ENCODE measurements at places on chromosomes 6 and 20. TPM values are rescaled to one million over a fixed set of nuclear protein-coding genes. Genes with fewer than 3 reads are reported as not detected.
A peak's percentile ranks its signal among the peaks of the same experiment; 100 is the strongest.

Gene PRL
- total RNA-seq, result not detected

Gene VEGFA
- 16.4 TPM for total RNA-seq

Gene DHX16
- total RNA-seq, result 47.5 TPM

Gene EYS
- not detected for total RNA-seq

Gene HCRTR2
- total RNA-seq, result not detected

Gene COL20A1
- total RNA-seq, result 0.04 TPM

Gene TSHZ2
- 1.5 TPM for total RNA-seq

Gene PPP1R3G
- not detected for total RNA-seq

Gene RAB44
- not detected for total RNA-seq

Gene EPB41L1
- total RNA-seq, result 0.29 TPM

Gene KIF25
- total RNA-seq, result not detected

Gene SLC2A10
- not detected for total RNA-seq

Gene RAD21L1
- not detected for total RNA-seq

GRCh38 chr6:133837801-133838349 is 51.0 kb upstream of the TCF21 start:
- peak; percentile 31 for DNase-seq

DNA sequence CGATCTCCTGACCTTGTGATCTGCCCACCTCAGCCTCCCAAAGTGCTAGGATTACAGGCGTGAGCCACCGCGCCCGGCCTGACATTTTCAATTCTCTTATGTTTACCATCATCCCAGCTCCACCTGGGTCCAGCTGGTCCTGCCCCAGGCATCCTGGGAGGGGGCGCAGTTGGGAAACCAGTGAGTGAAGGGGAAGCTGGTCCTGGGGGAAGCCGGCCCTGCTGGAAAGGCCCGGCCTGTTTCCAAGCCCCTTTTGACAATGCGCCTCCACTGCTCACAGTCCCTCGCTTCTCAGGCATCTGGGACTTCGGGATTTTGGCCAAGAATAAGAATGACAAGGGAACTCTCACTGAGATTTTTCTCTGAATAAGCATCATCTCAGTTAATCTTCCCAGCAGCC is 14.2 kb downstream of the SLC13A3 start:
- no peak for DNase-seq

GRCh38 chr6:150048099-150048498 is 20.8 kb downstream of the ULBP3 start:
- DNase-seq, result no peak

GRCh38 chr6:101439790-101440189 is 46.3 kb downstream of the GRIK2 start:
- no peak for DNase-seq

DNA sequence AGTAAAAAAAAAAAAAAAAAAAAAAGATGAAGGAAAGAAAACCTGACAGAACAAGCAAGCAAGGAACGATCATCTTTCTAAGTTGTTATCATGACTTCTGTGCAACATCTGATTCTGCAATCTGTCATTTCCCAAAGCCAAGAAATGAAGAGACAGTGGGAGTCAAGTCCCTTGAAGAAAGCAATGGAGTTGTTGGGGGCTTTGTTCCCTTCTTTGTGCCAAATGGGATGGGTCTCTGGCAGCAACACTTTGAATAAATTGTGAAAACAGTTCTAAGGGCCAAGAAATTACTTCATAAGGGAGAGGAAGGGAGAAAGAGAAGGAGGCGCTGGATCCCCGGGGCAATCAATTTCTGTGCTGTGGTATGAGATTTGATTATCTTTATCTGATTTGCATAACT is 33.3 kb upstream of the RSPO3 start:
- no peak for DNase-seq

DNA sequence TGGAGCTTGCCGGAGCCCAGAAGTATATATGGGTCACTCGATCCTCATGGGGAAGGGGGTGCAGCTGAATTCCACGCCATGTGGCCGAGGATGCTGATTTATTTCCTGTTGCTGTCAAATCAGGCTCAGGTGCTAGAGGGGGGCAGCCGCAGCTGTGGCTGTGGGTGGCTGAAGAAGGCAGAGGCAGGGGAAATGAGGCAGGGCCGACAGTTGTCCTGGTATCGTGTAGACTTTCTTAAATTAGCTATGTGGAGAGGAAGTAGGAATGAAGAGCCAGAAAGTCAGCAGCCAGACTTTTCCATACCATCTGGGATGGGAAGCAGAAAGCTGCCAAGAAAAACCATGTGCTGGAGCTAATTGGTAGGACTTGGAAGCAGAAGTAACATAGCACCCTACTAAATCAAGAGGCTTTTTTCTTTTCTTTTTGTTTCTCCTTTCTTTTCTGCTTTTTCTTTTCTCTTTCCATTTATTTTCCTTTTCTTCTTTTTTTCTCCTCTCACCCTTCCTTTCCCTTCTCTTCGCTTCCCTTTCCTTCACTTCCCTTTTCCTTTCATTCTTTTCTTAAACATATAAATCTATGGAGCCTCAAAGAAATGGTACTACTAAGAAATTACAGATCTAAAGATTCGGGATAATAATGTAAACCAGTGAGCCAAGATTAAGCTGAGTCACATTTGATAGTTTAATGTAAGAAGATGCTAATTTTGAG is 90.6 kb upstream of the CD83 start:
- DNase-seq, result no peak

- DNase-seq, result no peak
Observed at GRCh38 chr6:33651403-33651802, 30.3 kb downstream of the ITPR3 start.

DNA sequence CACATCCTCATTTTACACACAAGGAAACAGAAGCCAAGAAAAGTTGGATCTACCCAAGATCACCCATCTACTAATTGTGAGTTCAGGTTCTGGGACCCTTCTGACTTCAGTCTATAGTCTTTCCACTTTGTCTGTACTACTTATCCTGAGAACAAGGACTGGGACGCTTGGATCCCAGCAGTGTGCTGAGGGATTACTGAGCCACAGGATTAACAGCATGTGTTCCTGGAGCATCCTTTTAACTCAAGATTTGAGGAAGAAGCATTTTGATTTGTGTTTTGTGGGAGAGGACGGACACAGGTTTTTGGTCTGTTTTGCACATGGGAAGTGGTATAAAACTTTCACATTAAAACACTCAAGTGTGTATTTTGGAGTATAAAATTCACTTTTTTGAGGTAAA is 4.4 kb downstream of the ENPP4 start:
- DNase-seq, result no peak

GRCh38 chr6:161481786-161482516 is 208.1 kb upstream of the AGPAT4 start:
- DNase-seq, result no peak

GRCh38 chr6:128465368-128466343 is 54.7 kb downstream of the PTPRK start:
- no peak for DNase-seq

GRCh38 chr6:118881440-118882313 is 12.3 kb upstream of the ASF1A start:
- DNase-seq, result no peak

DNA sequence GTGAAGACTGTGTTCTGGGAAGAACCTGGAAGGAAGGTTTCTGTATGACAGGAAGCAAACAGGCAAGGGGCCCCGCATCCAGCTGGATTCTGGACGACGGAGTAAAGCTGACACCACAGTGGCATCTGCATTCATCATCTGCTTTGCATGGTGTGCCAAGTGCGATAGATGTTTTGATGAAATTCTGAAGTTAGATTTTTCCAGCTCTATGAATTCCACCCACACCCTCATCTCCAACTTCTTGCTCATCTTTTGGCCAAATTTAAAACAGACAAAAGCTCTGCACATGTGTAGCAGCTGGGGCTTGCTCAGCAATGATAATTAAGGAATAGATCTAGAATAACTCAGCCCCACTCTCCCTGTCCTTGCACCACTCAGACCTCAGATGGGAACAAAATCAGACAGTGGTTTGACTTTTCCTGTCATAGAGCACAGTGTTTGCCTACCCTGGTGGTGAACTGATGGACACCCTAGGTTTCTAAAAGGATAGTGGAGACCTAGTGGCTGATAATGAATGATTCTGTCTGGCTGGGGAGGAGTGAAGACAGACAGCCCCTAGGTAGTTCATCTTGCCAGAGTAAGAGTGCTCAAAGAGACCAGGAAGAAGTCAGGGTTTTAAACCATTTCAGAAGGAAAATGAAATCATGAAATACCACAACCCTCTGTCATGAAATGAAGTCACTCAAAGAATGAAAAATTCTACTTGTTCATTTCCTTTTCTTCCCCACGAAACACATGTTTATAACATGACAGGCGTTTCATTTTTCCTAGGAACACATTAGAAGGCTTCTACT is 85.8 kb downstream of the BCAS1 start:
- DNase-seq, result no peak

GRCh38 chr6:13194852-13195251 is 133.5 kb downstream of the TBC1D7 start:
- no peak for DNase-seq

- no peak for DNase-seq
Observed at GRCh38 chr20:17822039-17822438, 122.3 kb downstream of the BANF2 start.

DNA sequence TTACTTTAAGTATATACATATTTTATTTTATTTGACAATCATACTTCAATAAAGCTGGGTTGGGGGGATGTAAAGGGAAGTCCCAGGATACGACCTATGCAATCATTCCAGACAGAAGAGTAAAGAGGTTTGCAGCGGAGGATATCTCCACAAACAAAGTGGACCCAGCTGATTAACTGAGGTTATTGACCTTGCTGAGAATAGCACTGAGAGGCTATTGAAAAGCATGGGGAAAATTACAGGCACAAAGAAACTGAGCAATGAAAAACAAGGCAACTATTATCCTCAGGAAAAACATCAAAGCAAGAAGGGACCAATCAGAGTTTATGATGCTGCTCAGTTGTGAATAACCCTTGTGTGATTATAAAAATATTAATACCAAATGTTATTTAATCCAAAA is 32.6 kb downstream of the SERPINB1 start:
- no peak for DNase-seq

DNA sequence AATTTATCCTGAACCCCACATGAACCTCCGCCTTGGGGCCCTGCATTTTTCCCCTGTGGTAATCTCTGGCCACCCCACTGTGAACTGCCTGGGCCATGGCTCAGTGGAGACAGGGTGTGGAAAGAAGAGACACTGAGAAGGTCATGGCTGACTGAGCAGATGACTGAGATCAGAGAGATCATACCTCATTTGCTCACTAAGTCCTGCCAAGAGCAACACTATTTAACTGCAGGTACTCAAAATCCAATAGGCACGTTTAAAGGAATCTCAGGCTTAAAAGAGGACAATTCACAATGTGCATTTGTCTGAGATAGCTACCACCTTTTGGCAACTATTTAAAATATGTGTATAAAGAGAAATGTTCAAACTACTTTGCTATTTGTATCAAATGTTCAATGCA is 305.0 kb downstream of the GMDS start:
- no peak for DNase-seq

- DNase-seq, result no peak
Observed at GRCh38 chr20:15740046-15740775, 833.0 kb downstream of the KIF16B start.

- no peak for DNase-seq
Observed at GRCh38 chr6:105991561-105992314, 94.4 kb upstream of the PRDM1 start.

- no peak for DNase-seq
Observed at GRCh38 chr6:107122748-107123147, 7.4 kb upstream of the BEND3 start.

Data from CD8-positive, alpha-beta memory T cell (primary cell).